ENCODE measurements at places on chromosomes 4 and X. TPM values are rescaled to one million over a fixed set of nuclear protein-coding genes. Genes with fewer than 3 reads are reported as not detected.

GRCh38 chr4:173827707-173828106, 297.7 kb upstream of the HAND2 start:
- DNase-seq = no peak

- no peak for DNase-seq
These were observed 4.2 kb downstream of the BCOR start for GRCh38 chrX:40093586-40093985.

DNA sequence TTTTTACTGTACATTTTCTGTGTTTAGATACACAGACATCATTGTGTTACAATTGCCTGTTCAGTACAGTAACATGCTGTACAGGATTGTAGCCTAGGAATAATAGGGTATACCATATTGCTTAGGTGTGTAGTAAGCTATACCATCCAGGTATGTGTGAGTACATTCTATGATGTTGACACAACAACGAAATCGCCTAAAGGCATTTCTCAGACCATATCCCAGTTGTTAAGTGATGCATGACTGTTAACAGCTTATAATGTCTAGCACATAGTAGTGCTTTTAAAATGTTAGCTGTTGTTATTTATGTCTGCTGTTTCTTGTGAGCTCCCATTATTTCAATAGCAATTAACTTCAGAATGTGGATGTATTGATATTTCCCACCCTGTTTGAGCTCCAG, 4.5 kb downstream of the PRRG1 start:
- no peak for DNase-seq

GRCh38 chr4:53695540-53696463, 104.5 kb upstream of the LNX1 start:
- peak; percentile 25 for DNase-seq

The NCAPG gene
- 66.9 TPM for total RNA-seq

Data from epithelial cell of proximal tubule (primary cell).